ENCODE measurements at places on chromosomes 7 and 10.

- no peak for DNase-seq
Observed at GRCh38 chr10:113808168-113808567, 45.7 kb downstream of the DCLRE1A start.

- no peak for DNase-seq
Observed at GRCh38 chr7:107694386-107694785, 33.8 kb downstream of the SLC26A4 start.

GRCh38 chr10:79417266-79417665, 28.2 kb downstream of the ZCCHC24 start:
- no peak for DNase-seq

GRCh38 chr7:70647801-70648498, 484.0 kb upstream of the GALNT17 start:
- DNase-seq: peak; percentile 65

DNA sequence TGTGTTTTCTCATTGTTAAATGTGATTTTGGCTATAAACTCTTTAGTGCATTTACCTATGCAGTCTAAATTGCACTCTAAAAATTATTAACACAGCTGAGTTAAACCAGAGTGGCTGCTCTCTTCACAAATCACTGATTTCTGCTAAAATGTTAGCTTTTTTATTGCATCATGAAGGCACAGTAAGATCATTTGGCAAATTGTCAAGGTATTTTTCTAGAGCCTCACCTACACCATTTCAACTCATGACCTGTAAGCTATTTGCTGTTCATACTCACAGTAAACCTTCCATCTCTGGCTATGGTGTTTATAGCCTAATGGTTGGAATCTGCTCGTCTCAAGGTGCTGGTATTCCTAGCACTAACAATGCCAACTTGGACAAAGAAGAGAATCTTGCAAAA, 25.7 kb downstream of the NDUFB2 start:
- DNase-seq: no peak

DNA sequence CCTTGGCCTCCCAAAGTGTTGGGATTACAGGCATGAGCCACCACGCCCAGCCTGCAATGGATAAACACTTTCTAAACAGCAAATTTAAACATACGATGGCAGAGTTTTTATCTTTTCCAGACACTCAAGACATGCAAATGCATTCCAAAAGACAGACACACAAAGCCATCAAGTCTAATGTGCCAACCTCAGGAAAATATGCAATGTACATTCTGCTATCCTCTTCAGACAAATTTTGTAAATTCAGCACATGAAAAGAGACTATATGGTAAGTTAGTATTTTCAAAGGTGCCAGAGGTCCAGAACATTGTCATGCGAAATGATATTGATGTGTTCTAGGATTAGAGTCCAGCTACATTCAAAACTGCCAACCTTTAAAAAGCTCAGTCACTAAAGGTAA, 19.8 kb downstream of the HACD1 start:
- no peak for DNase-seq

- DNase-seq: no peak
Observed at GRCh38 chr7:123660514-123661354, 5.1 kb downstream of the LMOD2 start.

- DNase-seq: no peak
Observed at GRCh38 chr7:31370609-31371008, 30.1 kb upstream of the NEUROD6 start.

GRCh38 chr7:55191926-55192692, 173.0 kb upstream of the LANCL2 start:
- DNase-seq: no peak

- DNase-seq: no peak
Observed at GRCh38 chr10:73469579-73469978, 26.2 kb downstream of the PPP3CB start.

DNA sequence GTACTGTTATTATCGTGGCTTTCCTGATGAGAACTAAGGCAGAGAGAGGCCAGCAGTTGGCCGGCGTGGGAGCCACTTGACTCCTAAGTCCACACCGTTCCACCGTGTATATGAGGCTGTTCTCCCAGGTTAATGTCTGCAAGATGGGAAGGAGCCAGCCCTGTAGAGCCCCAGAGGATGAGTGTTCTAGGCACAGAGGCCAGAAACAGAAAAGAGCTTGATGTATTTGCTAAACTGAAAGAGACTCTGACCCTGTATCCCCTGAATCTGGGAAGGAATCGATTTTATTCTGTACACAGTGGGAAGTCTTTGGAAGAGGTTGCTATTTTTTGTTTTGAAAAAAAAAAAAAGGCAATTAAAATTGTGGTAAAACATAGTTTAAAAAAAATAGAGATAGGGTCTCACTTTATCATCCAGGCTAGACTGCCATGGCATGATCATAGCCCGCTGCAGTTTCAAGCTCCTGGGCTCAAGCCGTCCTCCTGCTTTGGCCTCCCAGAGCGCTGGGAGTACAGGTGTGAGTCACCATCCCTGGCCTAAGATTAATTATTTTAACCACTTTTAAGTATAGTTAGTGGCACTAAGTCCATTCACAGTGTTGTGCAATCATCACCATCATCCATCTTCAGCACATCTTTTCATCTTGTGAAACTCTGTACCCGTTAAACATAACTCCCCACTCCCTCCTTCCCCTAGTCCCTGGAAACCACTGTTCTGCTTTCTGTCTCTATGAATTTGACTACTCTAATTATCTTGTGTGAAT, 348.8 kb downstream of the SDK1 start:
- no peak for DNase-seq

GRCh38 chr10:116385994-116386809, 41.4 kb upstream of the PNLIPRP3 start:
- peak; percentile 36 for DNase-seq

DNA sequence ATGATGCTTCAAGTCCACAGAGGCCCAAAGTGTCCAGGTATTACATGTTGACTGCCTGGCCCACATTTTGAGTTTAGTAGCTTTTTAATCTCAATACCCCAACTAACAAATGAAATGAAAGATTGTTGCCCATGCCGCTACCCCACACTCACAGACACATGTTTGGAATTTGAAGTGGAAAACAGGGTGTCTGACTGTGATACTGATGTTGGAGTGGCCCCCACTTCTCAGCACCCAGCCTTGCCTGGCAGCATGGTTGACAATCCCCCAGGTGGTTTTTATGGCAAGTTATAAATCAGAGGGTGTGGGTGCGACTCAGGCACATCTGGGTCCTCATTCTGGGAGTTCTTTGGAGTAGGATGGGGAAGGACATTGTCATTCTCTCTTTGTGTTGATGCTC, 314.7 kb upstream of the ZNF32 start:
- DNase-seq: no peak

DNA sequence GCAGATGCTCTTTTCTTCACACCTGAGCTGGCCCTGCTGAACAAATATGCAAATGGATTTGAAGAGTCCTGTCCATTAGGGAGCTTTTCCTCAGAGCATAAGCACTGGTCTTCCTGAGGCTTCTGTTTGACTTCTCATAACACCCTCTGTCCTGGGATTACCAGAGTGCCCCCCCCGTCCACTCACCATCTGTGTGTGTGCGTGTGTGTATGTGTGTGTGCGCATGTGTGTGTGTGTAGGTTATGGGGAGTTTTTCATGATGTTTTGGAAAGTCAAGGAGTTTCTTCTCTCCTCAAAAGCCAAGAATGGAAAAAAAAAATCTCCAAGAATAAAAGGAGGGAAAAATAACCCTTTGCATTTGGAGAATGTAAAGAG, 57.7 kb upstream of the COMTD1 start:
- DNase-seq: no peak

- no peak for DNase-seq
Observed at GRCh38 chr7:36208997-36209813, 56.2 kb downstream of the EEPD1 start.

DNA sequence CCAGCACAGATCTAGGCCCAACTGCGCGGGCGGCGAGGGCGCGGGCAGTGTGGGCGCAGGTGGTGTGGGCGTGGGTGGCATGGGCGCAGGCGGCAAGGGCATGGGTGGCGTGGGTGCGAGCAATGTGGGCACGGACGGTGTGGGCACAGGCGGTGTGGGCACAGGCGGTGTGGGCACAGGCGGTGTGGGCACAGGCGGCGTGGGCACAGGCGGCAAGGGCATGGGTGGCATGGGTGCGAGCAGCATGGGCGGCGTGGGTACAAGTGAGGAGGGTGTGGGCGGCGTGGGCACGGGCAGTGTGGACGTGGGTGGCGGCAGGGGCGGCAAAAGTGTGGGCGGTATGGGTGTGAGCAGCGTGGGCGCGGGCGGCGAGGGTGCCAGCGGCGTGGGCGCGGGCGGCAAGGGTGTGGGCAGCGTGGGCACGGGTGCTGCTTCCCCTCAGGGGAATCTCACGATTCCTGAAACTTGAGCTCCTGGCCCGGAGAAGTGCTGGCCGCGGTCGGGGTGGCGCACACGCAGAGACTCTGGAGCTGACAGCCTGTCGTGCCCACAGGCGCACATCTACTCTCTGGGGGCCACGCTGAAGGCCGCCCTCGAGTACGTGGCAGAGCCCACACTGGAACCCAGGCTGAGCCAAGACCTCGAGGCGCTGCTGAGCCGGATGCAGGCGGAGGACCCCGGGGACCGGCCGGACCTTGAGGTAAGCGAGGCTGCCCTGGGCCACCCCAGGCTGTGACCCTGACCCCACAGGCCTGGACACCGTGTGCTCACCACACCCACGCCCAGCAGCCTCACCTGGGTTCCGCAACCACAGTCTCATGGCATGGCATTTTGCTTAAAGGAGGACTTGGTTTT, 23.0 kb downstream of the KNDC1 start:
- no peak for DNase-seq

DNA sequence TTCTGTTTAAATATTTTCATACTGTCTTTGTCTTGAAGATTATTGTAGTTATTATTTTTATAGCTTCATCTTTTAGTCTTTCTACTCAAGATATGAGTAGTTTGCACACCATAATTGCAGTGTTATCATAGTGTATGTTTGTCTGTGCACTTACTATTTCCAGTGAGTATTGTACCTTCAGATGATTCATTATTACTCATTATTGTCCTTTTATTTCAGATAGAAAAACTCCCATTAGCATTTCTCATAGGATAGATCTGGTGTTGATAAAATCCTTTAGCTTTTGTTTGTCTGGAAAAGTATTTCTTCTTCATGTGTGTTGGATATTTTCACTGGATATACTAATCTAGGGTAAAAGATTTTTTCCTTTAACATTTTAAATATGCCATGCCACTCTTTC, 646.2 kb upstream of the GRM3 start:
- no peak for DNase-seq

- peak; percentile 51 for DNase-seq
Observed at GRCh38 chr10:92914478-92915325, 66.4 kb downstream of the EXOC6 start.

DNA sequence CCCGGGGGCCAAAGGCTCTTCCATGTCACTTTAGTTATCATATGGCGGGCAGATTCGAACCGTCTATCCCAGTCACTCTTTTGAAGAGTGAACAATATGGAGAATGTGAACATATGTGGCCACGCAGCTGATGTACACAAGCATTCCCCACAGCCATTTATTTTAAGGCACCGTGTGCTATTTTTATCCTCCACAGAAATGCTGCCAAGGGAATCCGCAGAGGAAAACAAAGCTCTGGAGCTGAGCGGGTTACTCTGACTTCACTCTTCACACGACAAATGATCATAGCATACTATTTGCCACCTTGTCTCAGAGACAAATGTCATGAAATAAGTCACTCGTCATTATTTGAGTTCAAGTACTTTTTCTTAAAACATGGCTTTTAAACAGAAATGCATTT, 100.3 kb downstream of the CTBP2 start:
- DNase-seq: peak; percentile 89

- no peak for DNase-seq
Observed at GRCh38 chr10:3233486-3233990, 61.0 kb upstream of the PITRM1 start.

Data from fibroblast of skin of back (primary cell).